Stimulated activated CD8-positive, alpha-beta memory T cell treated with anti-CD3 and anti-CD28 coated beads, Interleukin-7, amount 100 ng/mL, for 1 hour (primary cell): ENCODE measurements at places on chromosomes 3 and 15.

DNA sequence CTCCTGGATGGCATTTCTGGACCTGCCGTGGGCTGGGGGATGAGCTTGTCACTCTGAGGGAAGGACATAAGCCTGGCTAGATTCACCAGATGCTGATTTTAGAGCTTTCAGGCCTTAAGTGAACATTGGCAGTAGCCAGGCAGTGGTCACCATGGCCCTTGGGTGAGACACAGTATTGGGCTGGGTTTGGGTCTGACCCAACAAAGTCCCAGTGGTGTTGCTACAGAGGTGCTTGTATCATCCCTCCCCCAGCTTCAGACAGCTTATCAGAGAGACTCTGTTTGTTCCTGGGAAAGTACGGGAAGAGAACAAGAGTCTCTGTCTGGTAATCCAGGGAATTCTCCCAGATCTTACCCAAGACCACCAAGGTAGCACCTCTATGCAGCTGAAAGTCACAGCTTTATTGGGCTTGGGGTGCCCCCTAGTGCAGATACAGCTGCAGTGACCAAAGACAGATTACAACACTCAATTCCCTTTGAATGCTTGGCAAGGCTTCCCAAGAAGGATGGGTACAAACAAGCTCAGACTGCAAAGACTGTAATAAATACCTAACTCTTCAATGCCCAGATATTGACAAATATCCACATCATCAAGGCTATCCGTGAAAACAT, 9.8 kb upstream of the RUVBL1 start:
- DNase-seq, result no peak

DNA sequence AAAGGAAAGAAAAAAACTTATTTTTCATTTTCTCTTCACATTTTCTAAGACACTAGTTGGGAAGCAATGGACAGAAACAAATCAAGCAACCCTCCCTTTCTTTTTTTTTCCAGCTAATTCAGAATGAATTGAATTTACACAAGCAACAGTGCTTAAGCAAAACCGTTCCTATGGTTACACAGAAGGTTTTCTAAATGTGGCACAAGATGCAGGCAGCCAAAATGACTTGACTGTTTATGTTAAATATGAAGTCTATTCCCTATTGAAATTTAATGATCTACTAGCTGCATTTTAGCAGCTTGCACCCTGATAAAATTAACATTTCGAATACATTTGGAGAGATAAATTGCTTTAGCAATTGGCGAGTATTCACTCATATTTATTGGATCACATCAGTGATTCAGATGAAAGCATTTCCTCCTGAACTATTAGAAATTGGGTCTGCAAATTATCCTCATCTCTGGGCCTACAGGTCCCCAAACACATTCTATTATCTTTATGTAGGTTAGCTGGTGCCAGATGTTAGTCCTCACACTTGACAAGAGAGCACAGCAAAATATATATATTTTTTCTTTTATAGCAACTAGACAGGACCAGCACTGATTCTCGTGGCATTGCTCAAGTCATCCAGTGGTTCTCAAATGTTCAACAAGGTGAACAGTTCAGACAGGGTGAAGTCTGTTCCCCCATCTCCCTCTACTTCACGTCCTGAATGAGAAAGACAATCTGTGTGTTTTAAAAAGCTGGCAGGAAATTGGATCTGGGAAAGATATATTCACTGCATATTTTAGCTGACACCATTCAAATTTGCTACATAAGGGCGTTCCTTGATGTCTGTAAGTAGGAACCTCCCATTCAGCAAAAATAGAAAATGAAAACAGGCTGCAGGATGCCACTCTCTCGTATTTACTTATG, 463.6 kb upstream of the KCNMB2 start:
- no peak for DNase-seq

DNA sequence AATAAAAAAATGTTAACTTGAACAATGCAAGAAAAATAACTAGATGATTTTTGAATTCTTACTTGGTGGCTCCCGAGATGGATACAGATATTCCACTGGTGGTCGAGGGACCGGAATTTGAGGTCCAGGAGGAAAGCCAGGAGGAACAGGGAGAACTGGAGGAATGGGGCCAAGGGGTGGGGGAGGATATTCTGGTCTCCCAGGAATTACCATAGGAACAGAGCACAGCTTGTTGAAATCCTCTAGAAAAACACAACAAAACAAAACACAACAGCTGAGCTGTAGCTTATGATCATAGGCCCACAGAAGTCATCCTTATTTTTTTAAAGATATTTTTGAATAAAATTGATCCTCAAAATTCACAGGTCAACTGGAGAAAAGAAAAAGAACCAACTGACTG, 129.4 kb downstream of the FBN1 start:
- no peak for DNase-seq

DNA sequence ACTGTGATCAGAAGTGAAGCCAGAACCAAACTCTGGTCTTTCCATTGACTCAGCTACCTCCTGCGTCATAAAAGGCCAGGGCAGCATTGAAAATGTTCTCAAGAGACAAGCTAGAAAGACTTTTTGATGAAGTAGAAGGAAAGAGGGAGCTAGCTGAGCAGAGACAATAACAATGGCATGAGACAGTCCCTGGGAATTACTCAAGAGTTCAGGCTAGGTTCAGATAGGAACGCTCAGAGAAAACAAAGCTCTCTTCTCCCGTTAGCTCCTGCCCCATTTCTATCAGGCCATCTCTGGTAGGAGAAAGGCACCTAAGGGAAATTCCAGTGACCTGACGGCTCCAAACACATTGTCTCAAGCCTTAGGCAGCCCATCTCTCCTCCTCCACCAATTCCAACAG, 7.0 kb upstream of the OXTR start:
- DNase-seq, result no peak

GRCh38 chr3:179045719-179046402, 25.7 kb downstream of the ZMAT3 start:
- DNase-seq, result no peak

GRCh38 chr15:62403164-62403809, 238.2 kb upstream of the C2CD4B start:
- DNase-seq, result no peak

GRCh38 chr3:39190281-39191025, 1.9 kb downstream of the XIRP1 start:
- no peak for DNase-seq

DNA sequence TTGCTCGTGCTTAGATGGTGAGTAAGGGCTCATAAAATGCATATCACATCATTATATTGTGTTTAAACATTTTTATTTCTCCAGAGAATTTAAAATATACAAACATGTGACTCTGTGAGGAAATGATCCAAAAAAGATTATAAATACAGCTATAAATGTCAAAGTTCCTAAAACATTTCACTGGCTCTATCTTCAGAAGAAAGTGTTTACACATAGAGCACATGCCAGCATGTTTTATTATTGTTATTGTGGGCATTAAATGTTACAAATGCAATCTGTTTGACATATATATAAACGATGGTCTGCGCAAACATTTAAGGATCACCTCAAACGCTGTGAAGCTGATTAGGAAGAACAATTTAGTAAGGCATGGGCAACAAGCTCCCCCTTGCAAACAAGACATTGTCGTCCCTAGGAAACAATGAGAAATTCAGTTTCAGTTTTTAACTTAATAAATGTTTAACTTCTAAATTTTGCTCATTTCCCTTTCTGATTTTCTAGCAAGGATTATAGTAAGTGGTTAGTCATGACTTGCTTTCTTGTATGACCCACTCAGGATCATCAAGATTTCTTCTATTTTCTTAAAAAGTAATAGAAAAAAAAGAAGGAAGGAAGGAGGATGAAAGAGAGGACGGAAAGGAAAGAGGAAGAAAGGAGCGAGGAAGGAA, 207.5 kb downstream of the SATB1 start:
- DNase-seq, result no peak

DNA sequence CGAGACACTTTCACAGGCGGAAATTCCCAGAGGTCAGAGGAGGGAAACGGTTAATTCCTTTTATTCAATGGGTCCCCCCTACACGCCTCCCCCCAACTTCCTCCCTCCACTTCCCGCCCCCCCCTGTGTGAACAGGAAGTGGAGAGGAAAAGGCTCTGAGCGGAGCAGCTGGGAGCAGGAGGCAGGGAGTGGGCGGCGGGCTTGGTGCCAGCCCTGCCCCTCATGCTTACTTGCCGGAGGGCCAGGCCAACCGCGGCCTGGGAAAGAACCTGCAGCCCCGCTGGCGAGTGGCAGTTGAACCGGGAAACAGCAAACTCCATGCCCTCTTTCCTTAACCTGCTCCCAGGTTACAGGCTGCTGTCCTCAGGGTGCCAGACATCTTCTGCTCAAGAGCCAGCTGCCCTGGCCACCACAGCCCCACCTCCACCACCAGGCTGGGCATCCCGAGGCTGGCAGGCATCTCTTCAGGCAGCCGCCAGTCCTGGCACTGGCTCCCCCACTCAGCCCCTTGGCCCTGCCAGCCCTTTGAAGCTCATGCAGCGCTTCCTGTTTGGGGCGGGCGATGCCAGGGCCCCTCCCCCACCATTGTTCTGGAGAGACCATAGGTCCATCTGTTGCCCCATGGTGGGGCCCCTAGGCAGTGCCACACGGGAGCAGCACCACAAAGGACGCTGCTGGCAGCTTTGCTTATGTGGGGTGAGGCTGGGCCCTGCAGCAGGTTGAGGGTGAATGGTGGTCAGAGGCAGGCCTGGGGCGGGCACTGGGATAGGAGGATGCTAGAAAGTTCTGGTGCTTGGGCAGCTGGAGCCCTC, 12.9 kb downstream of the VPS18 start:
- DNase-seq, result no peak

DNA sequence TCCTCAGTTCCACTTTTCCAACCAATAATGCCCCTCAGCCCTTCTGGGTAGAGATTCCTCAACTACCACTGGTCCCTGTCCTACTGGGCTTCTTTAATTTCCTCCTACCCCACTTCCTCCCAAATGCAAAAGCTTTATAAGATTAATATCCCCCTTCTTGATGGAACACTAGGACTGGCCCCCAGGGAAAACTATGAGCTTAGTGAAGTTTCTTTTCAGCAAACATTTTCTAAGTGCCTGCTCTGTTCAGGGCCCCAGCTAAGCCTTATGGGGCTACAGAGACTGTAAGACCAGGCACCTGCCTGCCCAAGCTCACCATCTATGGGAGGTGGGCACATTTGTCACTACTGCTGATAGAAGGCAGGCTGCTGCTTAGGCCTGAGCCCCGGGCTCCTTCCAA, 79.4 kb downstream of the RPLP1 start:
- DNase-seq, result no peak

- DNase-seq, result no peak
These were observed 511.6 kb upstream of the MDFIC2 start for GRCh38 chr3:70824078-70824477.

DNA sequence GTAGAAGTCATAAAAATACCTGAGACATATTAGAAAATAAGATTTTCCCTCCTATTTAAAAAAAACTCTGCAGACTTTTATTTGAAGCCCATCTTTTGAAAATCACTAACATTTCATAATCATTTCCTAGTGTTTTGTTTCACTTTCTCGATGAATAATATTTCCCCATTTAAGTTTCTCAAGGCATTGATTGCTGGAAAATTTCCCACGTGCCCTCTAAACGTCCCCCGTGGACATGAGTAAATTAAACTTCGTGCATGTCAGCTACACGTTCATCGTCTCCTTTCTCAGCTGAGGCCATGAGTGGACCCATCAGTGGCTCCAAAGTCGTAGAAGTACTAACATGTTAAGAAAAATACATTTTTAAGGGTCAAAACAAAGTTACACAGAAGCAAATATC, 2.0 kb upstream of the TM2D3 start:
- no peak for DNase-seq

DNA sequence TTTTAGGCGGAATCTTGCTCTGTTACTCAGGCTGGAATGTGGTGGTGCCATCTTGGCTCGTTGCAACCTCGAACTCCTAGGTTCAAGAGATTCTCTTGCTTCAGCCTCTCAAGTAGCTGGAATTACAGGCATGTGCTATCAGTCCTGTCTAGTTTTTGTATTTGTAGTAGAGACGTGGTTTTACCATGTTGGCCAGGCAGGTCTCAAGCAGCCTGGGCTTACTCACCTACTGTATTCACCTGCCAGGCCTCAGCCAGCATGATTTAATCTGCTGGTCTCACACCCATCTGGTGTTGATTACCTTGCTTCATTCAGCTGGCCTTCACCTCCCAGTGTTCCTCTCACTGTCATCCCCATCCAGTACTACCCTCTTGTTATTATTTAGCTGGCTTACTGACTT, 102.0 kb downstream of the IL12A start:
- no peak for DNase-seq

GRCh38 chr3:51938780-51939425, 2.8 kb downstream of the RRP9 start:
- DNase-seq, result no peak

DNA sequence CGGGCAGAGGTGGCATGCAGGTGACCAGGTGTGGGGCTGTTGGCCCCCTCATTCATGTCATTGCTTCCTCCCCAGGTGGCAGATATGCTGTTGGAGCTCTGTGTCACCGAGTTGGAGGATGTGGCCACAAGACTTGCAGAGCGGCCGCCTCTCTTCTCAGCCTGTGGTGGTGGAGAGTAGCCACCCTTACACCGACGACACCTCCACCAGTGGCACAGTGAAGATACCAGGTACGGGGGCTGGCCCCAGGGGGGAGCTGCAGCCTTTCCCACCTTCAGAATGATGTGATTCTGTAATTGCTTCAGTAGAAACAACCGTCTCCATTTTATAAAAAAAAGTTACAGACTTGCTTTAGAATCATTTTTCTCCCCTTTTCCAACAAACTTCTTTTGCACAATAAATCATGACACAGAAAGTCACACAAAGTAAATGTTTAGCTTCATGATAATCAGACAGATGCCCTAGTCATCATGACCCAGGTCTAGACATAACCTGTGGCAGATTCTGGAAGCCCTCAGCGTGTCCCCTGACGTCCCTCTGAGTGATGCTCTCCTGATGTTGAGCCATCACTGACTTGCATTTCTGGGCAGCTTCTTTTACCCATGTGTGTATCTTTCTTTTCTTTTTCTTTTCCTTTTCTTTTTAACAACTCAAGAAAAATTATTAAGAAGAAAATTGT, 76.0 kb upstream of the FAN1 start:
- DNase-seq, result no peak
